ENCODE measurements at places on chromosomes 2 and 18.

DNA sequence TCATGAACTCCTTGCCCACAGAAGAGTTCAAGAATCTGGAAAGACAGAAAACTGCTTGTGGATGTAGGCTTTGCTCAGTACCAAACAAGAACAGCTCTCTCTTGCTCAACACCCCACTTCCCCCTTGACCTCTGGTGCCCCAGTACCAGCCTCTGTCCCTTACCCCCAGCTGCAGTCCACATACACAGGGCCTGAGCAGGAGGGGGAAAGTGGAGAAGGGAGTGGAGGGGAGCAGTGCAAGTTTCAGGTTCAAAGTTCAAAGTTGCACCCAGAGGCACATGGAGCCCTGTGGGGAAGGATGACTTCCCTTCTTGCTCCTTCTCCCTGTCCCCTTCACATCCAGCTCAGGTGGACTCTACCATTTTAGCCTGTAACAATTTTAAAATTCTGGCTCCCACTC lies 61.1 kb upstream of the LPIN2 start:
- no peak for DNase-seq

GRCh38 chr2:174554529-174555150 lies 43.0 kb downstream of the WIPF1 start:
- peak; percentile 28 for DNase-seq

DNA sequence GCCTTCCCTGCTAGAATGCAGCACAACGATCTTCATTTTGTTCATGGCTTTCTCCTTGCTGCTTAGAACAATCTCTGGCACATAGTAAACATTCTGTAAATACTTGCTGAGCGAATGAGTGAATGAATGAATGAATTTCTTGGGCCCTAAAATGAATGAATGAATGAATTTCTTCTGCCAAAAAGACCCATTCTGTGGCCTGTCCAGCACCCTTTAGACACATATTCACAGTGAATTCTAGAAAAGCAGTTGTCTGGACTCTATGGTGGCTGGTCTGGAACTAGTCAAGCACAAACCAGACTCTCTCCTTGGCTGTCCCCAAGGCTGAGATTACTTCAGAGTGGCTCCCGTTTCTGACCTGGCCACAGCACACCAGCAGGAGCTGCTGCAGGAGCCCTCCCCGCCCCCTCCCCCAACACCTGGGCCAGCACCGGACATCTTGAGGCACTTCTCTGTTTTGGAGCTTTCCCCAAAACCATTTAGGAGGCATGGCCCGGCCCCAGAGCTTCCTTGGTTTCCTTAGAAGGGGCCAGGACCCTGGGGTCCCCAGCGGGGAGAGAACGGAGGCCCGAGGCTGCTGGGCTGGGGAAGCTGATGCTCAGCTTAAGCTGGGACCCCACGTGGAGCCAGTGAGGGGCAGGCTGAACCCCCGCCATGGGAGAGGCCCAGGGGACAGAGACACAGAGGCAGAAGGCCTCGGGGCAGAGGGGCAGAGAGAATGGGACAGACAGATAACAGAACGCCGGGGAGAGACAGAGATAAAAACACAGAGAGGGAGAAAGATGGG lies 159.0 kb downstream of the ZFP36L2 start:
- no peak for DNase-seq

GRCh38 chr2:195756218-195756942 lies 99.4 kb downstream of the SLC39A10 start:
- DNase-seq: no peak

- DNase-seq: no peak
Observed at GRCh38 chr2:121196132-121196848, 88.7 kb downstream of the TFCP2L1 start.

DNA sequence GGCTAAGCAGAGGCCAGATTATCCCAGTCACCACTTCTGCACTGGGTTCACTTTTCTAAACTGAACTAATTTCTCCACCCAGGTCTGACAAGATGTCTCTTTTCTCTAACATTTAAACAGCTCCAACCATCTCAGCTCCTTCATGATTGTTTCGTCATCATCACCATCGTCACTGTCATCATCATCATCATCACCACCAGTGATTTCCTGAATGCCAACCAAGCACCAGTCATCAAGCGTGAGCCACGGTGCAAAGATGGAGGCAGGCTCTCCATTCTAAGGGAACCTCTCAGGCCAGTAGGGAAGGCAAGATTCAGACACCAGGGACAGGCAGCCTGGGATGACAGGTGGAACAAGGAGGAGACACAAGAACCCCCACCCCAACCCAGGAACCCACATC lies 25.5 kb upstream of the TMBIM1 start:
- no peak for DNase-seq

GRCh38 chr18:59505356-59505755 lies 146.3 kb upstream of the LMAN1 start:
- no peak for DNase-seq

- DNase-seq: no peak
Observed at GRCh38 chr2:10064932-10065772, 15.1 kb downstream of the CYS1 start.

- DNase-seq: no peak
Observed at GRCh38 chr2:74755386-74755785, 78.5 kb upstream of the HK2 start.

DNA sequence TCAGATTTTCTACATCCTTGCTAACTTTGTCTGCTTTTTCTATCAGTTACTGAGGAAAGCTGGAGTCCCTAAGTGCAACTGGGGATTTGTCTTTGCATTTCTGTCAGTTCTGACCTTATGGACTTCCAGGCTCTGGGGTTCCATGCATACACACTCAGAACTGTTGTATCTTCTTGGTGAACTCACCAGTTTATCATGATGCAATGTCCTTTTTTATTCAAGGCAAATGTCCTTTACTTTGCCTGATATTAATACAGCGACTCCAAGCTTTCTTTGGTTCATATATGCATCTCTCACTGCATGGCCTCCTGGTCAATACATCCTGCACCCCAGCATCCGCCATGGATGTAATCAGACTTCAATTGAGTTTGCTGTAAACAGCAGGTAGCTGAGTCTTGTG lies 44.7 kb downstream of the SLC66A2 start:
- no peak for DNase-seq

GRCh38 chr2:19158896-19159295 lies 199.5 kb downstream of the OSR1 start:
- DNase-seq: no peak

DNA sequence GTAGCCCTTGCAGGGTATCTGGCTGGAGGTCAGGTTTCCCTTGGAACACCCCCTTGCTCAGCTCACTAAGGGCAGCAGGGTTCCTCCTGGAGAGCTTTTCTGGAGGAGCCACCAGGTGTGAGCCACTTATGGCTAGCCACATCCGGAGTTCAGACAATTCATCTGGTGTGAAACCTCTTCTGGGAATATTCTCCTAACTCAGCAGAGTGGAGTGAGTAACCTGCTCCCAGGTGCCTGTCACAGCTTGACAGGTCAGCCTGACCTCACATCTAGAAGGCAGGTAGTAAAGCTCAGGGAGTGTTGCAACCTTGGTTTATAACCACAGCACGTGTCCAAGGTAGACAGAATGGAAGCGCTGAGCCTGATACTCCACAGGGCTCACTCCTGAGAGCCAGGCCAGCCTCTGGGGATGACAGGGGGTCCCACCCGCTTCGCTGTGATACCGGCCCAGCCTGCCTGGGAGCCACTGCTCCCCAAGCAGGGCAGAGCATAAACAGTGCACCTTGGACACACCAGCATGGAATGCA lies 62.6 kb upstream of the TGFA start:
- no peak for DNase-seq

GRCh38 chr2:237012004-237012403 lies 73.7 kb upstream of the COPS8 start:
- DNase-seq: no peak

DNA sequence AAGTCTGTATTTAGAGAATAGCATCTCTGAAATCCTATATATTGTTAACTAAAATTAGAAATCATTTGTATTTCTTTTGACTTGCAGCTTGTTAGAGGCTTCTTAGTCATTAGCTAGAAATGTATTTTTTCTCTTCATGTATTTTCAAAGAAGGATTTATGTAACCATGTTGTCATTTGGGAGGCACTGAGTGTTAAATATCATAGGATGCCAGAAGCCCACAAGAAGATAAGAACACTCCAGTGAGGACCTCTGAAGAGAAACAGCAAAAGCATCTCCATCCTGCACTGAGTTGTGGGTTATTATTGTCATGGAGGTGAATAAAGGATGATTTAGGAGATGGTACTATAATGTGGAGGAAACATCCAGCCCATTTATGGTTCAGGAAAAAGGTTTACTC lies 93.5 kb downstream of the UBE2E3 start:
- DNase-seq: no peak

DNA sequence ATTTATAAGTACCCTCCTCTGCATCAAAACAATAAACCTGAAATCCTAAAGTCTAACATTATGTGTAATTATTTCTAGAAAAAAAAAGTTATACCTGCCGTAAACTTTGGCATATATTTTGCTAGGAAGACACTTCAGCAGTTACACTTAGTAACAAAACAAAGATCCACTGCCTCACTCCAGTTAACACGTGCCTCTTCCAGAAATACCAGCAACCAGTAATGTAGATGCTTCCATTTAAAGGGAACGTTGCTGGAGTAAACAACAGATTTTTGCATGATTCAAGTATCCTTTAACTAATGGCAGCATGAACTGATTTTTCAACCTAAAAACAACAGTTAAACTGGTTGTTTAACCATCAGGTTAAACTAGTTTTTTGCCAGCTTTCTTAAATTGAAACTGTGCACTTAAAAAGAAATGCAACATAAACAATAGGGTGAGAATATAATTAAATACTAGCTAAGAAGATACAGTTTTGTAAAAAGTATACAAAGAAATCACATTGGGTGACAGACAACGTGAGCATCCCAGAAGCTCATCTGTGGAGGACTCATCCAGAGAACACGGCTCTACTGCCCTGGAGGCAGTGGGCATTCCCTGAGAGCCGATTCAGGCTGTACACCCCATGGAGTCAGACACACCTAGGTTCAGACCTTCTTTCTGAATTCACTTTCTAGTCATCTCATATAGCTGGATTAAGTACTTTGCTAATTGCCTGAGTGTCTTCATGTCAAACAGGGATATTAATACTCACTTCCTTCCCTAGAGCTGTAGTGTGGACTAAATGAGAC lies 22.3 kb downstream of the MGAT4A start:
- no peak for DNase-seq

DNA sequence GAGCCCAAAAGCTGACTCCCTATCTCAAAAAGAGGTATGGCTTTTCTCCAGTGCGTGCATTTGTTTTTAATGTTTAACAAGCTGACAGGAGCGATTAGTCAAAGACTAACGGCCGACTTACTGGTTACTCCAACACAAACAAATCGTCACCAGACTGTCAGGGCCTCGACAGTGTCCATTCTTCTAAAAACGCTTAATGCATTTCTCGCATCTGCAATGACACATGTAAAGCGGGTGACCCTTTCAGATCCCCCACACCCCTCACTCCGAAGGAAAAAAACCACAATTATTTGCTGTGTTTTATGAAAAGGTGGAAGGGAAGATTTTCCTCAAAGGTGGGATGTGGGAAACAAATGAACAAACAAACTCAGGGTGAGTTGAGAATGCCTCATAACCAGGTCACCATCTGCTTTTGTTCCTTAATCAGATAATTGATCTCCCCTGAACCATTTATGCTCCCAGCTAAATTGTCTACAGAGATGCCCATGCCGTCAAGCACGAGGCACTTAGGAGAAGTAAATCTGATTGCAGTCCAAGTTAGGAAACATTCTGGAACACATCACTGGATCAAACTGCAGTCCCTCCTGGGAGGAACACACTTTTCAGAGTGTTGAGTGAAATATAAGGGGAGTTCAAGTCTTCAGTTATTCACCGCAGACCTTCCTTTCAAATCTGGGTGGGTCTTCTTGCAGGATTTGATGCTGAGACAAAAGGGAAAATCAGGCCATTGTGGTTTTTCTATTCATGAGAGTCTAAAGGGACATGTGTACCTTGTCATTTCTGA lies 340.8 kb downstream of the CMPK2 start:
- no peak for DNase-seq

GRCh38 chr2:145380436-145381017 lies 860.6 kb upstream of the ZEB2 start:
- no peak for DNase-seq

DNA sequence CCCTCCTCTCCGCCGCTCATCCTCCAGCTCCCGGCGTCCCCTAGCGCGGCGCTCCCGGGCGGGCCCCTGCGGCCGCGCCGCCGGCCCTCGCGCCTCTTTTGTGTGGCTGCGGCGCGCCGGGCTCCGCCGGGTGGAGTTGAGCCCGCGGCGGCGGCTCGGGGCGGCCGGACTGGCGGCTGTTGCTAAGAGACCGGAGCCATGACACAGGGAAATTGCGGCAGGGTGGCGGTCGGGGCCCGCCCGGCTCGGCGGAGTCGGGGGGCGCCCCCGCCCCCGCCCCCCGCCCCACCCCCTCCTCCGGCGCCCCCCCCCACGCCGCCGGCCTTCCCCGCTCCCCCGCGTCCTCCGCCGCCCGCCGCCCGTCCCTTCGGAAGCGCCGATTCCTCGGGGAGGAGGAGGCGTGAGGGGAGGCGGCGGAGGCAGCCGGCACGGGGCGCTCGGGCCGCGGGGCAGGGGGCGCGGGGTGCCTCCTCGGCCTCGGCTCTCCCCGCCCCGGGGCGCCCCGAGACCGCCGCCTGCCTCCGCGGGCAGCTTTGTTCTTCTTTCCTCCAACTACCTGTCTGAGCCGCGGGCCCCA lies at the start of gene TMEM200C:
Gene TMEM200C, minus strand, starts transcription at position 224 of the 577 bp plus-strand sequence. CDS start 3,459 bp downstream, outside the sequence.
- DNase-seq: no peak

DNA sequence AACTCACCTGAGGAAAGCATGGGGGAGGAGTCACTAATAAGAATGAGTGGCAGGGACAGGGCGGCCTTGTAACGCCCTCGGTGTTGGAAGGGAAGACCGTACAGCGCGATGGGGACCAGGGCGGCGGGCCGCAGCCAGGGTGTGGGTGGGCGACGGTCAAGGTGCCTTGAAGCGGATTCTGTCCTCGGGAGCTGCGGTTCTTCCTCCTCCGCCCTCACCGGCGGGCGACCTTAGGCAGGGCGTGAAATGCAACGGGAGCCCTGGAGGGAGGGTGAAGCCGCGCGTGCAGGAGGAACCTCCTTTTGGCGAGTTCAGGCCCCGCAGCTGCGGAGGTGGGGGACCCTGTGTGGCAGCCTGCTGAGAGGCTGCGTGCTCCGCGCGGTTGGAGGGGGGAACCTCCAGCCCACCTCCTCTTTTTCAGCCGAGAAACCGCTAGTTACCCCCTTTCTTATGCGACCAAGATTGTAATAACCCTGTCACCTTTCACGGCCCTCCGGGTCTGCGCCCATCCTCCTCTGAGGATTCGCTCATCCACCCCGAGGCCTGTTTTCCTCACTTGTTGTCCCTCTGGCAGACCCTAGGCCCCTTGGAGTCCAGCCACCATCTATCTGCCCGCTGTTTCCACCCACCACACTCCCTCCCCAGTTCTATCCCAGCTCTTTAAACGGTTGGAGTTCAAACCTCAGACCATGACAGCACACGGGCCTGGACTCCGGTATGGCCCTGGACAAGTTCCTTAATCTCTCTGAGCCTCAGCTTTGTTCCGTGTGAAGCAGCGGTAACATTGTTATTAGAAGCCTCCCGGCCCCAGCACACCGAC lies 823 bp upstream of the RNU2-63P start:
- no peak for DNase-seq

DNA sequence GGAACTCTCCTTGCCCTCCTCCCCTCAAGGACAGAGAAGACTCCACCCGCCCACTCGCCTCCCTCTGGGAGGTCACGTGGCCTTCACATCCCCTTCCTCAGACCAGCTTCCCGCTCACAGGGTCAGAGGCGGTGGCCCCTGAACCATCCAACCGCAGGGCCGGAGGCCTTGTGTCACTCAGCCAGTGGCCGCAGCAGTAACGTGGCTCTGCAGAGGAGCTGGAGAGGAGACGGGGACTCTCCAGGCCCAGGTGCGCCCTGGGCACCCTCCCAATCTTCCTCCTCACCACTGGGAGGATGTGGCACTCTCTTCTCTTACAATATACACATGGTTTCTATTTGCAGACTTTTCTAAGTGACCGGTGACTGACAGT lies 161.7 kb downstream of the TWIST2 start:
- no peak for DNase-seq
